H1 (cell line): ENCODE measurements at places on chromosomes 11 and 22.

DNA sequence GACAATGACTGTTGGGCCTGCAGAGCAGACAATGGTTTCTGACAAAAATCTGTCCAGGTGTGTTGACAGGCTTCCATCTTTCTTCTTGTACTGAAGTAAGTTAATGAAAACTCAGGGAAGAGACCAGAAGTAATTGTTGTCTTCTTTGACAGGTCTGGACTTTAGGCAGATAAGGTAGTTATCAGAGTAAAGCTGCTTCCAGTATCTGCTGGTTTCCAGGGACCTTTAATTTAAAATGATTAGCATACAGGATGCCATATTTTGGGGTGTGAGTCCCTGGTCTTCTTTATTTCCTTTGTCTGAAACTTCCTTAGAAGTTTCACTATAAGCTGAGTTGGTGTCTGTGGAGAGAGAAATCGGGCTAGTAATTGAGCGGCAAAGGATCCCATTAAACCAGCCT is 1.4 kb downstream of the TMX2 start:
- DNase-seq = no peak

DNA sequence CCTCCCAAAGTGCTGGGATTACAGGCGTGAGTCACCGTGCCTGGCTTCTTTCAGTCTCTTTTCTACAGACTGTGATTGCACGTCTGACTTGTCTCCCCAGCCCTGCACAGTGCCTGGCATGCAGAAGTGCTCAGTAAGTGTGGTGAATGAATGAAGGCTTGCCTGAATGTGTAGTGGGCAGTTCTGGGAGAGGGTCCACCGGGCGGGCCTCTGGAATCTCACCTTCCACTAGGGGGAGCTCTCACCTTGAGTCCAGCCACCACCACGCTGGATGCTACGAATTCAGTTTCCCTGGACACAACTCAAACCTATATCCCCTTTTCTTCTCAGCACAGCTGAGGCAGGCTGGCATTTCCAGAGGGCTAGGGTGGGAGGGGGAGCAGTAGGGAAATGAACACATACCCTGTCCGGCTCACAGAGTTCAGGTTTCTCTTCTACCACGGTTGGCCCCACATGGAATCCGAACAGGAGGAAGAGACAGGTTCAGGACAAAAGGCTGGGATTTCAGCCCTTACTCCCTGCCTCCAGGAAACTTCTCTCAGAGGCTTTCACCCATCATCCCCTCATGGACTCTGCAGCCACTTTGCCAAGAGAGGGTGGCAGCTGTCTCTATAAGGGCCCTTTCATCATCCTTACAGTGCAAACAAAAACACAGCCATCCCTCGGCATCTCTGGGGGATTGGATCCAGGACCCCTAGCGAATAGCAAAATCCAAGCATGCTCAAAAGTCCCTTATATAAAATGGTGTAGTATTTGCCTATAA is 86.8 kb downstream of the NECTIN1 start:
- DNase-seq = no peak

DNA sequence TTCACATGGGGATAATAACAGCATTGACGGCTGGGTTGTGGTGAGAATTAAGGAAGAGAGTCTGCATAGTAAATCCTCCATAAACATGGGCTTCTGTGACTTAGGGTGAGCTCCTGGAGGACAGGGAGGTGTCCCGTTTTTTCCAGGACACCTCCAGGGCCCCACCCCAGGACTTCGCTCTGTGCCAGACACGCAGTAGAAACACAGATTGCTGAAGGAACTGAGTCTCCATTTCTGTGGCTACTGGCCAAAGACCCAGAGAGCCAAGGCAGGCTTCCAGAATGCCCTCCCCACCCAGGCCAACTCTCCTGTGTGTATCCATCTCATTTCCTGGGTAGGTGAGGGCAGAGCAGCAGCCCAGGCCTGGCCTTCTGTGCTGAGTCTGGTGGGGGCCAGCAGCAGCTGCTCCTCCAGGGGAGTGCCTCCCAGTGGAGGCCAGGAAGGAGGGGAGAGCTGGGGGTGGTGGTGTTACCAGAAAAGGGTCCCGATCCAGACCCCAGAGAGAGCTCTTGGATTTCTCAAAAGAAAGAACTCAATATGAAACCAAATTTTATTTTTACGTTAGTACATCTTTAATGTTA is 9.5 kb upstream of the RFPL3 start:
- DNase-seq = no peak

DNA sequence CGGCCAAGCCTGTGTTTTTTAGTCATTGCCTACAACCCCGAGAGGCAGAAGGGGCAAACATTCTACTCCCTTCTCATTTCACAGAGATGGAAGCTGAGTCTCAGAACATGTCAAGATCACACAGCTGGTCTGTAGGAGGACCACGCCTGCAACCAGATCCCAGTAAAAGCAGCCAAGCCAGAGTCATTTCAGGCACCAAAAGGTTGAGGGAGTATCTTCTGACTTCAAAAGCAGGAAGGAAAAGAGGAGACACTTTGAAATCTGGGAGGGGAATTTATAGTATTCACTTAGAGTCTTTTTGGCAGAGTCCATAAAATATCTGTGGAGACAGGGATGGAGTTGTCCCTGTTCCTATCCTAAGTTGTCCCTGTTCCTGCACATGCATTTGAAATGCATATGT is 17.9 kb upstream of the ZDHHC13 start:
- no peak for DNase-seq

GRCh38 chr22:50292643-50293440 is 14.6 kb downstream of the PLXNB2 start:
- DNase-seq = no peak

- DNase-seq = no peak
Measured at GRCh38 chr22:43985532-43985931, 30.3 kb downstream of the SAMM50 start.

DNA sequence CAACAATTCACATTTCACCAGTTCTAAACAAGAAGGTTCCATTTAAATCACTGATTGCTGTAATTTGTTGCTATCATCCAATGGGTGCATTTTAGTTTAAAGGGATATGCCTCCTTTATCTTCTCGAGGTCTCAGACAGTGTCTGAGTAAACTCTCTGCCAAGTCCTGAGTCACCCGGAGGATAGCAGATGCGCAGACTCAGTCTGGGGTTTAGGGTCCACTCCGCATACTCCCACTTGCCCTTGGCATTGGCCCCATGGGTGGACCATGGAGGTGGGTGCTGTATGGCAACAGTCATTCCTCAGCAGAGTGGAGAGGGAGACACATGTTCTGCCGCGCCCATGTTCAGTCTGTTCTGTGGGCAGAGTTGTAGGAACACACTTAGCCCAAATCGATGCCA is 65.4 kb upstream of the CRTAM start:
- no peak for DNase-seq

DNA sequence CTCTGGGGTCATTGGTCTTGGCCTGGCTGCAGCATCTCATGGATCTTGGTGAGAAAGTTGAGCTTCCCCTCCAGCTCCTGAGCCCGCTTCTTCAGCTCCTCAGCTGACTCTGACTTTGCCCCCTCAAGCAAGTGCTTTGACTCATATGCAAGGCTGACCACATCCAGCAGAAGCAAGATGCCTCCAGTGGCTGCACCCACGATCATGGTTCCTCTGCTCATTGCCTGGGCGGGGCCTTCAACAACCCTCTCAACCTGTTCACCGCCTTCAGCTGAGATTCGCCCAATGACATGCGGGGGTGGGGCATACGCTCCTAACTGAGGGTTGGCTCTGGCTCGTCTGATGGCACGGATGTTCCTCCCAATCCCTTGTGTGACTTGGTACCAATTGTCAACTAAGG is 11.9 kb downstream of the APOL2 start:
- DNase-seq = no peak

- no peak for DNase-seq
Measured at GRCh38 chr11:41533761-41534160, 74.3 kb upstream of the LRRC4C start.

GRCh38 chr22:48258064-48258701 is 1495.7 kb downstream of the TBC1D22A start:
- no peak for DNase-seq

GRCh38 chr11:7531011-7531410 is 17.2 kb downstream of the PPFIBP2 start:
- no peak for DNase-seq
